Caki2 (cell line): ENCODE measurements at places on chromosomes 16 and 17.

DNA sequence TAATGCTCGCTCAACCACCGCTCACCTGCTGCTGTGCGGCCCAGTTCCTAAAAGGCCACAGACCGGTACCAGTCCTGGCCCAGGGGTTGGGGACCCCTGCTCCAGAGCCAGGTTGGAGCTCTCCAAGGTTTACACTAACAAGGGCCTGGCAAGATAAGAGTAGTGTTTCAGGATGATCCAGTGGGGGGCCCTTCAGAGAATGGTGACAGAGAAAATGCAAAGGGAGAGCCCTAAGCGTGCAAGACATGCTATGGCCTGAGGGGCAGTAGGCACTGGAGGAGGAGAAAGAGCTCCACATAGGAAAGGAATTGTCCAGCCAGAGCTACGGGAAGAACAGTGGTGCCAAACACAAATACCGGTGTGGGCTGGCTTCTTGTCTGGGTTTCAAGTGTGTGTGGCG, 233.4 kb downstream of the STX8 start:
- no peak for DNase-seq

- peak; percentile 47 for DNase-seq
Measured at GRCh38 chr16:84084570-84085270, 32.0 kb downstream of the MBTPS1 start.

DNA sequence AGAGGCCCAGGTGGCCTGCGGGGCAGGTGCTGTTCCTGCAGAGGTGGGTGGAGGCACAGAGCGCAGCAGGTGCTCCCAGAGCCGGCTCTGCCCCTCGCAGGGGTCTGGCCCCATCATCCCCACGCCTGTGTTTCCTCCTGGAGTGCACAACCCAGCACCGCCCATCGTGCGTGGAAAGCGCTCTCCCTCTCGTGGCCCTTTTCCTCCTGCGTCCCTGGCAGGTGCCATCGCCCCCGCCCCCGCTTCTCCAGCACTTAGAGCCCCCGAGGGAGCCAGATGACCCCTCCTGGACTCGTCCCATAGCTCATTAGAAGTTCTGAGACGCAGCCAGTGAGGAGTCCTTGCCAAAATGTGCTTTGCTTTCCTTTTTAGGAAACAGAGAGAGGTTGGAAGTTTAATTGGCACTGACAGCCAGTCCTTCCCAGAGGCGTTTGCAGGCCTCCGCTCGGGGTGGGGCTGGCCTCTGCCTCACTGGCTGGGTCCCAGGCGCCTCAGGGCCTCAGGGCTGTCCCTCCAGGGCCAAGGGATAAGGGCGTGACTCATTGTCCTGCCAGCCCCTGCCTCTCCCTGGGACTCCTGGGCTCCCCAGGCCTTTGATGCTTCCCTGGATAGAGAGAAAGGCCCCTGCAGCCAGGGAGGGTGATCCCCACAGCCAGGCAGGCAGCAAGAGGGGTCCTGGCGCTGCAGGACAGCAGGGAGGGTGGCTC, 32.2 kb upstream of the CHMP6 start:
- DNase-seq, result no peak

GRCh38 chr17:79557276-79558090, 53.4 kb downstream of the RBFOX3 start:
- DNase-seq, result no peak

GRCh38 chr16:77840093-77840492, 51.7 kb downstream of the VAT1L start:
- DNase-seq, result no peak
